ENCODE measurements at places on chromosomes 5 and 9.

DNA sequence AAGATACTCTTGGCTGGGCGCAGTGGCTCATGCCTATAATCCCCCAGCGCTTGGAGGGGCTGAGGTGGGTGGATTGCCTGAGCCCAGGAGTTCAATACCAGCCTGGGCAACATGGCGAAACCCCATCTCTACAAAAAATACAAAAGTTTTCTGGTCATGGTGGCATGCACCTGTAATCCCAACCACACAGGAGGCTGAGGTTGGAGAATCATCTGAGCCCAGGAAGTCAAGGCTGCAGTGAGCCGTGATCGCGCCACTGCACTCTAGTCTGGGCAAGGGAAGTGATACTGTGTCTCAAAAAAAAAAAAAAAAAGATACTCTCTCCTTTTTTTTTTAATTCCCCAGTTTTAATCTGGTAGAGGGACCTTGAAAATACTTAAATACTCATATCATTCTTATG lies 15.0 kb downstream of the ANKRD33B start:
- H3K27me3 ChIP-seq: no peaks in the 10 kb centered on the region
- DNase-seq: no peak
- H3K27ac ChIP-seq: no peak overlapping the region

GRCh38 chr9:33232815-33233214 lies 7.2 kb upstream of the SPINK4 start:
- no peaks in the 10 kb centered on the region for H3K36me3 ChIP-seq
- H3K27ac ChIP-seq: no peak overlapping the region
- H3K4me3 ChIP-seq: no peak overlapping the region
- peaks cover 66% of the 10 kb centered on the region for H3K4me1 ChIP-seq

- H3K27ac ChIP-seq: no peak overlapping the region
- no peak overlapping the region for H3K4me3 ChIP-seq
- no peaks in the 10 kb centered on the region for H3K36me3 ChIP-seq
- no peaks in the 10 kb centered on the region for H3K27me3 ChIP-seq
Measured at GRCh38 chr9:121443981-121444380, 55.7 kb downstream of the GGTA1 start.

DNA sequence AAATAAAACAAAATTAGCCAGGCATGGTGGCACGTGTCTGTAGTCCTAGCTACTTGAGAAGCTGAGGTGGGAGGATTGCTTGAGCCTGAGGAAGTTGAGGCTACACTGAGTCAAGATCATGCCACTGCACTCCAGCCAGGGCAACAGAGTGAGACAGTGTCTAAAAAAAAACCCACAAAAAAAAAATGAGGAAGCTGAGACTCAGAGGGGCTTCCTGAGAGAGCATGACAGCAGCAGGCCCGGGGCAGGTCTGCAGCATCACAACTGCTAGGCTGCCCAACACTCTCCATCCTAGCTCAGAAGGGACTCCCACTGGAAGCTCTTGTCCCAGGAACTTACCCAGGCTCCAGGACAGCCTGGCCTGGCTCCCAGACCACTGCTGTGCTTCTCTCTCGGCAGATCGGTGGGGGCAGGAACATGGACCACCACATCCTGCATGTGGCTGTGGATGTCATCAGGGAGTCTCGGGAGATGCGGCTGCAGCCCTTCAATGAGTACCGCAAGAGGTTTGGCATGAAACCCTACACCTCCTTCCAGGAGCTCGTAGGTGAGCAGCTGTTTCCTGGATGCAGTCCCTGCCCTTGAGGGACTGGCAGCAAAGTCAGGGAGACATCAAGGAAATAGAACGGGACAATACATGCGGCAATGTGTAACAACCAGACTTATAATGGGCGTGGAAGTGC lies 19.1 kb downstream of the PTGS1 start:
- DNase-seq: no peak
- H3K36me3 ChIP-seq: no peaks in the 10 kb centered on the region
- no peak overlapping the region for H3K27ac ChIP-seq
- no peaks in the 10 kb centered on the region for H3K27me3 ChIP-seq
- peaks cover 4% of the 10 kb centered on the region for H3K4me1 ChIP-seq

DNA sequence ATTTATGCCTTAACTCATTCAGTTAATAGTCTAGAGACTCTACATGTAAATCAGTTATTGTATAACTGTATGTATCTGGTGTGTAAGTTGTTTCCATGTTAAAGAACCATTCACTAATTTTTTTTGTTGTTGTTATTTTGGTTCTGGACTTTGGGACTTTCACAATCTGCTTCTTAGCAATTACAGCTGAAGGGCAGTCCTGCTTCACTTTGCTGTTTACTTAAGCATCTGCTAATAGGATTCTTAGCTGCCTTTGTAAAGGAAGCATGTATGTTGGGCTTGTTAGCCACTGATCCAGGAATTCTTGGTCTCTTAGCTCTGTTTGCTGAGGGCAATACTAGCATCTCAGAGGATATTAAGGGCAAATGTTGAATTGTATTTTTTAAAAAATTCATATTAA lies 97.0 kb downstream of the FOCAD start:
- H3K4me1 ChIP-seq: no peaks in the 10 kb centered on the region
- DNase-seq: no peak
- H3K27me3 ChIP-seq: no peaks in the 10 kb centered on the region
